Inflammatory macrophage treated with lipopolysaccharide for 1 hour (primary cell): ENCODE measurements at places on chromosomes 12 and 14.

GRCh38 chr12:96766232-96766631 is 140.8 kb upstream of the NEDD1 start:
- DNase-seq = no peak

- peak; percentile 49 for DNase-seq
Measured at GRCh38 chr12:27334042-27334720, 1.5 kb downstream of the BMAL2 start.

- DNase-seq = no peak
Measured at GRCh38 chr14:39276005-39276404, 42.3 kb downstream of the MIA2 start.

GRCh38 chr12:91109148-91109564 is 2.1 kb downstream of the LUM start:
- peak; percentile 78 for DNase-seq

GRCh38 chr14:101849640-101850039 is 88.1 kb downstream of the PPP2R5C start:
- peak; percentile 22 for DNase-seq

DNA sequence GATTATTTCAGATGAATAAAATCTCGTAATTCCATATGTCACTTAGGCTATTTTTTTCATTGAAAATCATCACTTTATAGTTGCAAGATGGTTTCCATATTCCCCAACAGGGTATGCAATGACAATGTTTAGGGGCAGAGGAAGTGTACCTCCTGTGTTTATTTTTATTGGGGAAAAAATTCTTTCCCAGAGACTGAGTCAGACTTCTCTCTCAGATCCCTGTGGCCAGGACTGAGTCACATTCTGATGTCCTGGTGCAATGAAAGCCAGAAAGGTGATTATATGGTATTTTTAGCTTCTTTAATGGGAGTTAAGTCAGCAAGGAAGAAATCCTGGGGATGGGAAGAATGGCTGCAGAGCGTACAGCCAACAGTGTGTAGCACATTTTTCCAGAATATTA is 196.9 kb upstream of the ALG10 start:
- no peak for DNase-seq

DNA sequence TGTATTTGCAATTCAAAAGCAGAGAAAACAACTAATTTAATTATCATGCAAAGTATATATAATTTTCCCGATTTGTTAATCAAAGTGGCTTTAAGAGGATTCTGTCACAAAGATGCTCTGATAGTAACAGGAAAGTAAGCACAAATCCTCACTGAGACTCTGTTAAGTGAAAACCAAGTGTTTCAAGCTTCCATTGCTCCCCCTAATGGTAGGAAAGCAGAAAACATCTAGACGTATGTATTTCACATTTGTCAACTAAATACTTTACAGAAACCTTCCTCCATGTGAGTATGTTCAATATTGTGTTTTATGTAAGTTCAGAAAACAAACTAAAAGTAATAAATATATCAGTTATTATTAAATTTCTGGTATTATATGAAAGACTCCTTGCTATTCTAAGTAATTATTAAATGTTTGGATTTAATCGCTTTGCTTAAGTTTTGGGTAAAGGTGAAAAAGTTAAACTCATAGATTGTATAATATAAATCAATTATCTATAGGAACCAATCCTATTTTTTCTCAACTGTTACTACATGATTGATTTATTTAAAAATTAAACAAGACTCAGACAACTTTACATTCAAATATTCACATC is 1.5 kb upstream of the NTS start:
- peak; percentile 31 for DNase-seq

- DNase-seq = no peak
Measured at GRCh38 chr14:101009531-101009930, 106.0 kb upstream of the RTL1 start.

GRCh38 chr12:110355073-110355472 is 48.4 kb downstream of the ANAPC7 start:
- no peak for DNase-seq

DNA sequence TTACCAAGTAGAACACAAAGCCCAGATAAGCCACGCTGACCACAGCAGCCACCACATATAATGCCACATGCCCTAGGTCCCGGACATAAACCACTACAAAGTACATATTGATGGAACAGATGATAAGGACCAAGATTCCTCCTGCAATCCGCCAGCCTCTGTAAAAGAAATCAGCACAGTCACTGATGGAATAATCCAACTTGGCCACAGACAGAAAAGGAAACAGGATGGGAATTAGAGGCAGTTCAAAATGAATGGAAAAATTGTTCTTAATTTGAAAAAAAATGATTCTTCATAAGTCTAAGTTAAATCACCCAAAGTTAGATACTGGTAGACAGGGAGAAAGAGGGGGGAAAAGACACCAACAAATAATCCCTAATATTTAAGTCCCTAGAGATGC is 35.4 kb downstream of the SLC11A2 start:
- DNase-seq = no peak

DNA sequence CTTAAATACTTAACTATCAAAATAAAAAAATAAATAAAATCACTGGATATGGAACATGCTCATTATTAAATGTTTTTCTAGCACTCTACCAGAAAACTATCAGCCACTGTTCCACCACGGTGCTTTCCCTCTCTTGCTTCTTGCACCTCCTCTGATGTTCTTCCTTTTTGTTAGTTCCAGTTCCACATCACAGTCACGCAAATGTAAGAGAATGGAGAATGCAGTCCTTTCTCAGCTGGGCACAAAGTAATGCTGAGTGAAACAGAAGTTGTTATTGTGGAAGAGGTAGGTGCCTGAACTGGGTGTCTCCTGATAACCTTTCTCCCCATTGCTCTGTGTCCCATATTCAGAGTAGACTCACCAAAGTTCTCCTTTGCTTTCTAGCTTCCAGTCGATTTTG is 1116.9 kb upstream of the TMEM132C start:
- DNase-seq = no peak

GRCh38 chr12:66359300-66359699 is 57.0 kb downstream of the HELB start:
- DNase-seq = no peak
